ENCODE measurements at places on chromosomes 4 and X.

GRCh38 chr4:19831644-19832285 lies 419.9 kb upstream of the SLIT2 start:
- no peak for DNase-seq

- no peak for DNase-seq
Measured at GRCh38 chr4:153825691-153826090, 36.8 kb upstream of the SFRP2 start.

- no peak for DNase-seq
Measured at GRCh38 chr4:101954975-101955678, 164.6 kb downstream of the BANK1 start.

DNA sequence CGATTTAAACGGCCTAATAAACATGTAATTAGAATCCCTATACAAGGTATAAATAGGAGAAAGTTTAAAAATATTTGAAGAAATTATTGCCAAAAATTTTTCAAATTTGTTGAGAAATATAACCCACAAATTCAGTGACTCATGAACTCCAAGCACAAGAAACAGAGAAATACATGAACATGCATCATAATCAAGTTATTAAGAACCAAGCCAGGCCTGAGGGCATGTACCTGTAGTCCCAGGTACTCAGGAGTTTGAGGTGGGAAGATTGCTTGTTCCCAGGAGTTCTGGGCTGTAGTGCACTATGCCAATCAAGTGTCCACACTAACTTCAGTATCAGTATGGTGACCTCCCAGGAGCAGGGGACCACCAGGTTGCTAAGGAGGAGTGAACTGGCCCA lies 341.9 kb downstream of the CAMK2D start:
- DNase-seq: no peak

GRCh38 chrX:133749370-133749769 lies 236.0 kb downstream of the GPC3 start:
- no peak for DNase-seq

DNA sequence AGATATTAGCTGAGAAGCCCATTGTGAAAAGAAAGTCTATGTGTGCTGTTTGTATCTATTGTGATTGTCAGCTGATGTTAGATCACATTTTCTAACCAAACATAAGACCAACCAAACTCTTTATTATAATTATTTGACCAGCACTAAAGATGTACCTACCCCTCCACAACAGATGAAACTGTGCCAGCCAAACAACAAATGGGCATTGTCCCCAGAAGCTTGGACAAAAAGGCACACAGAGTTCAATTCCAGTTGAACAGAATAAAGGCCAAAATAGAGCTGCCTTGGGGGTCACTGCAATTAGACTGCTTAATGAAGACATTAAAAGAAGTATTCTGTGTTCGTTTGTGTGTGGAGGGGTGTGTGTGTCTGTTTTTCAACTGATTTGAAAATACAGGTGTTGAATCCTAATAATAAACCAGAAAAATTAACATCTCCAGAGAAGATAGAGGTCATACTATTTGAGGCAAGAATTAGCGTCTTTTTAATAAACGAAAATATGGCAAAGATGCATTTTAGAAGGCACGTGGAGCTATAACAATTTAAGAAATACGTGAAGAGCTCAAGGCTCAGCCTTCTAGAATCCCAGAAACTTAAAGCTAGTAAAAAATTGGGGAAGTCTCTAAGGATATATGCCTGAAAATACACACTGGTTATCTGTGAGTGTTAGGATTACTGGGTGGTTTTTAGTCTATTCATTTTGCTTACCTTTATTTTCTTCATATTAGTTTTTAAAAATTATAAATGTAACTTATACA lies 2.2 kb downstream of the SPP1 start:
- DNase-seq: peak; percentile 5

DNA sequence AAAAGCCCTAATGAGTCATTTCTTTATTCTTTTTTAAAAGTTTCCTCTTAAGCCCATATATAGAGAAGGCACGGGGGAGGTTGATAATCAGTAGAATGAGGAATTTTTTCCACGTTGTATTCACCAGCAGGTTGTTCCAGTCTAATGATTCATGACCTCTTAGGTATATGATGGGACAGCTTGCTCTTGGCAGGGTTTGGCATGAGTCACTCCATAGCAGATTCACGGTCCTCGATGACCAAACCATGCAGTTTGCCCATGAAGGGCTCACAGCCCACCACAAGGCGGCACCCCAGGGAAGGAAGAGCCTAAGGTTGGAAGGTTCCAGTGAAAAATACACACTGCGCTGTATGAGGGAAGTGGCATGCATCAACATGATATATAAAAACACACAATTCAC lies 623.8 kb upstream of the DIPK2B start:
- no peak for DNase-seq

- no peak for DNase-seq
Measured at GRCh38 chr4:47829438-47829837, 8.4 kb downstream of the CORIN start.

- DNase-seq: no peak
Measured at GRCh38 chr4:148557793-148558192, 115.6 kb upstream of the NR3C2 start.

- no peak for DNase-seq
Measured at GRCh38 chrX:24245202-24245601, 68.7 kb downstream of the SUPT20HL2 start.

- DNase-seq: no peak
Measured at GRCh38 chr4:89403826-89404225, 96.2 kb upstream of the GPRIN3 start.

GRCh38 chrX:47178337-47178736 lies 15.3 kb upstream of the UBA1 start:
- no peak for DNase-seq

DNA sequence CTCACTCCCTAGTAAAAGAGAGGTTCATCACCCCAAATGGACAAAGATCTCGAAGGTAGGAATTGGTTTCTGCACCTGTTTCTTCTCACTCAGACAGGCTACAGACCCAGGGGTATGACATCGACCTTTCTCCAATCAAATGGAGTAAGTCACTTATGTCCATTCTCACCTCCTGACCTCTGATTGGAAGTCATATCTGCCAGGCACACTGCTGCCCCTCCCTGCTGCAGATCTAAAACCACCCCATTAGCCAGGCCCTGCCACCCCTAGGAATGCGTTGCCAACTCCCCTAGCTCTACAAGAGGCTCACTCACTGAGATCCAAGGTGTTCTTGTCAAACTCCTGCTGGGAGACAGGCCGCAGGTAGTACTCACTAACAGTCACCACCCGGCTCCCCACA lies 6.8 kb downstream of the GPKOW start:
- DNase-seq: no peak

GRCh38 chr4:127347936-127348335 lies 284.8 kb upstream of the INTU start:
- DNase-seq: no peak

GRCh38 chrX:111159232-111159631 lies 63.2 kb downstream of the PAK3 start:
- no peak for DNase-seq

DNA sequence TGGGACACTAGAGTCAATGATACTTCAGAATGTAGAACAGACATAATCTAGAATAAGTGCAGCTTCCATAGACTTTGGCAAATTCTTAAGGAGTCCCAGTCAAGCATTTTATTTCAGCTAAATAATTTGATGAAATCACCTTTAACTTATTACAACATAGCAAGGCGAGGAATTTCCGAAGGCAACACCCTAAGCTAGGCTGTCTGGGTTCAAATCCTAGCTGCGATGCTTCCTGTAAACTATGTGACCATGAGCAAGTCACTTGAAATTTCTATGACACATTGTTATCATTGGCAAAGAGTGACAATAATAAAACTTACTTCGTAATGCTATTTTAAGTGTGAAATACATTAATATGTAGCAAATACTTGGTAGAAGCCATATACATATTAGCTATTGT lies 679.1 kb downstream of the DMD start:
- no peak for DNase-seq

DNA sequence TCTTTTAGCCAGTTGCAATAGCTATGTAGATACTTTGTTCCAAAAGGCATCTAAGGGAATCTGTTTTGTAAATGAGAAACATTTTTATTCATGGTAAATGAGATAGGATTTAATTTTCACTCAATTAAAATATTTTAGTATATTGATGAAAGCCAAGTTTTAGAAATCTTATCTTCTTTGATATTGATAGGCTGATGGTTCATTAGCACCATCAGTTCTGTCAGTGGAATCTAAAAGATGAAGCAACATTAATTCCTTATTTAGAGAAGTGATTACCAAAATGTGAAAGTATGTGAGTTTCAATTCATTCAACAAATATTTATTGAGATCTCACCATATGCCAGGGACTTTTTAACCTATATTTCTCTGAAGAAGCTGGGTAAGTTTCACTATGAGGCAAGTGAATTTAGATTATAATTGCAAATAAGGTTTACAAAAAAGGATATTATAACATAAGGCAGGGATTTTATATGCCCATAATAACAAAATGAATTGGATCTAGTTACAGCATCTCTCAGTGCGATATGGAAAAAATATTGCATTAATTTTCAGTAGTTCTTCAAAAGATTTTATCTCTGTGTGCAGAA lies 79.3 kb downstream of the GABRB1 start:
- DNase-seq: no peak

- no peak for DNase-seq
Measured at GRCh38 chr4:23779839-23780238, 110.0 kb downstream of the PPARGC1A start.
